Astrocyte (in vitro differentiated cells and primary cell): ENCODE measurements at places on chromosomes 16 and 17. TPM values are rescaled to one million over a fixed set of nuclear protein-coding genes. Genes with fewer than 3 reads are reported as not detected.

DNA sequence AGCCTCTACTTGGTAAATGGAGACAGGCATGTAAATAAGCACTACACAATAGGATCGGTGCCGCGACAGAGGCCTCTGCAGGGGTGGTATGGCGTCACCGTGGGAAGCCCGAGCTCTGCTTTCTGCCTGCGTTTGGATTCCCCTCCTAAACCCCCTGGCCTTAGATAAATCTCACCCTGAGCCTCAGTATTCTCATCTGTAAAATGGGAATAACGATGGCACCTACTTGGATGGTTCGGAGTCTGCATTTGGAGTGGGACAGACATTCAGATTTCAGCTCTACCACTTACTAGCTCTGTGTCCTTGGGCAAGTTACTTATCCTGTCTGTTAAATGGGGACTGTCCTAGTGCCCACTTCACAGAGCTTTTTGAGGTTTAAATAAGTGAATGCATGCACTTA, 42.8 kb upstream of the TNRC6A start:
- no peak for DNase-seq

DNA sequence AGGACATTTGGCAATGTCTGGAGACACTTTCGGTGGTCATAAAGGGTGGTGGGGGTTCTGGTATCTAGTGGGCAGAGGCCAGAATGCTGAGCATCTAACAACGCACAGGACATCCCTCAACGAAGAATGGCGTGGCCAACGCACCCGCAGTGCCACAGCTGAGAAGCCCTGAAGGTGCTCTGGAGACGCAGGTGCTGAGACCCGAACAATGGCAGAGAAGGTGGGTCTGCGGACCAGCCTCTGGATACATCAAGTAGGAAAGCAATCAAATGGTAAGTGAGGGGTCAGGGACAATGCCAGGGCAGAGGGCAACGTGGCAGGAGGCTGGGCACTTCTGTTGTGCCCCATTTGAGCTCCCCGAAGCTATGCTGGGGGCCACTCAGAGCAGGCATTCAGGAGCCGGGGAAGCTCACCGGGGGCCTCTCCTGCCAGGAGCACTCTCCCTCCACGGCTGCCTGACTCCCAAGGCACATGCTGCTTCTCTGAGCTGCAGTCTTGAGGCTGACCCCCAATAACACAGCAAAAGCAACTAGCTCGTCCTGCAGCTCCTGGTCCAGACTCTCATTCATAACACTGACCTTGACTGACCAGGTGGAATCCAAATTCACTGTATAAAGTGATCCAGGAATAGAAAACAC, 26.0 kb downstream of the SPHK1 start:
- DNase-seq: no peak

- no peak for DNase-seq
These were observed 12.2 kb downstream of the CD2BP2 start for GRCh38 chr16:30342751-30343490.

DNA sequence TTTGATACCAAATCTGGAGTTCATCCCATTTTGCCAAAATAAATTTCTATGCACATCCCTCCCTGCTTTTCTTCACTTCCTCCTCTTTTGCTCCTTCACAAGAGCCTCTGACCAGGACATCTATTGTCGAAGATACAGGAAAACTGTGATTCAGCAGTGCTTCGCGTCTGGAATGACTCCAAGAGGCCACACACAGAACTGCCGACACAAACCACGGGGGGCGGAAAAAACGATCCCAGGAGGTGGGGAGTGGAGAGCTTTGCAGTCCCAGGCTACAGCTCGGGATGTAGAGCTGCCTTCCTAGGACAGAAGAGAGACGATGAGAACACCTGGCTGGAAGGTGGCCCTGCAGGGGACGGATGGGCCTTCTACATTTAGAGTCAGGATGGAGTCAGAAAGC, 102.8 kb downstream of the XYLT1 start:
- peak; percentile 77 for DNase-seq

DNA sequence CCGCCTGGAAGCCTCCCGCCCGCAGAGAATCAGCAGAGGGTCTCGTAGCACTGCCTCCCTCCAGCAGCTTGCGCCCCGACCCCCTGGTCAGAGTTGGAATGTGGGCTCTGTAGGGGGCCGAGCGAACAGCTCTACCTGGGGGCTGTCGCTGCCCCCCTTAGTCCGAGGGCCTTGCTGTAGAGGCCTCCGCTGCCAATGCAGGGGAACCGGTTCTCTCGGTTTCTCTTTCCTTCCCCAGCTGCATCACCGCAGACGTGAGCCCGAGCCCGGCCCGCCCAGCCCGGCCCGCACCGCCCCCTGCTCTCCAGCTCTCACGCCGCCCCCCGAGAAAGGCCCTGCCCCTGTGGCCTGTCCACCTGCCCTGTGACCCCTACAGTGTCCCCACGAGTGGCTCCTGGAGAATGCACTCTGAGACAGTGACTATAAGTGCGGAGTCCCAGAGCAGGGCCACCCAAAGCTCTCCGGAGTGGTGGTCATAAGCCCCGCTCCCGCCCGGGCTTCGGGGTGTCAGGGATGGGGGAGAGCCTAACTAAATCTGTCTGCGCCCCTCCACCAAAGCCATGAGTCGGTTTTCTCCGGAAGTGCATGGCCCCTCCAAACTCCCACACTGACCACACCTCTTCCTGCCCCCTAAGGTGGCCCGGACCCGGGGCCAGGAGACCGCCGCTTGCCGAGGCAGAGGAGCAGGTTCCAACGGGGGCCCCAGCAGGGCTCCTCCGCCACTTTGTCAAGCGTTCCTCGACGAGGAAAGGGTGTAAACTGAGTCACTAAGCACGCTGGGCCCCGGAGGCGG, 1.7 kb downstream of the ARHGAP27 start:
- no peak for DNase-seq

Gene TBC1D3E
- total RNA-seq: not detected in 2 replicates

GRCh38 chr17:732067-732901, at the start of gene TLCD3A:
TLCD3A (plus strand) TSS chr17:732596; CDS start chr17:732648, 52 bp downstream.
- no peak for DNase-seq

Gene UTP4
- total RNA-seq: 68.1 and 69.4 TPM in 2 replicates

GRCh38 chr17:55037828-55038227, 69.3 kb downstream of the STXBP4 start:
- no peak for DNase-seq

Gene CHST4
- 0.09 TPM in 1 of 2 replicates, not detected in the other for total RNA-seq

Gene TBC1D26
- total RNA-seq: 0.14 and 0.77 TPM in 2 replicates

DNA sequence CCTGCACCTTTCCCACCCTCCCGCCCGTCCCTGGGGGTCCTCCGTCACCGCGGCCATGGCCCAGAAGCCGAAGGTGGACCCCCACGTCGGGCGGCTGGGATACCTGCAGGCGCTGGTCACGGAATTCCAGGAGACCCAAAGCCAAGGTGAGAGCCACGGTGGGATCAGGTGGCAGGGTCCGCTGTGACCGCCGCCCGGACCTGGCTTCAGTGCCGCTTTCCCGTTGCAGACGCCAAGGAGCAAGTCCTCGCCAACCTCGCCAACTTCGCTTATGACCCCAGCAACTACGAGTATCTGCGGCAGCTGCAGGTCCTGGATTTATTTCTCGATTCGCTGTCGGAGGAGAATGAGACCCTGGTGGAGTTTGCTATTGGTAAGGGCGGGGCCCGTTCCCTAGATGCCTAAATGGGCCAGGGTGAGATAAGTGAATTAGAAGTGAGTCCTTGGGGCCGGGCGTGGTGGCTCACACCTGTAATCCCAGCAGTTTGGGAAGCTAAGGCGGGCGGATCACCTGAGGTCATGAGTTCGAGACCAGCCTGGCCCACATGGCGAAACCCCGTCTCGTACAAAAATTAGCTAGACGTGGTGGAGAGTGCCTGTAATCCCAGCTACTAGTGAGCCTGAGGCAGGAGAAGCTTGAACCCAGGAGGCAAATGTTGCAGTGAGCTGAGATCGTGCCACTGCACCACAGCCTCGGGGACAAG, 617 bp downstream of the ARMC7 start:
- no peak for DNase-seq

DNA sequence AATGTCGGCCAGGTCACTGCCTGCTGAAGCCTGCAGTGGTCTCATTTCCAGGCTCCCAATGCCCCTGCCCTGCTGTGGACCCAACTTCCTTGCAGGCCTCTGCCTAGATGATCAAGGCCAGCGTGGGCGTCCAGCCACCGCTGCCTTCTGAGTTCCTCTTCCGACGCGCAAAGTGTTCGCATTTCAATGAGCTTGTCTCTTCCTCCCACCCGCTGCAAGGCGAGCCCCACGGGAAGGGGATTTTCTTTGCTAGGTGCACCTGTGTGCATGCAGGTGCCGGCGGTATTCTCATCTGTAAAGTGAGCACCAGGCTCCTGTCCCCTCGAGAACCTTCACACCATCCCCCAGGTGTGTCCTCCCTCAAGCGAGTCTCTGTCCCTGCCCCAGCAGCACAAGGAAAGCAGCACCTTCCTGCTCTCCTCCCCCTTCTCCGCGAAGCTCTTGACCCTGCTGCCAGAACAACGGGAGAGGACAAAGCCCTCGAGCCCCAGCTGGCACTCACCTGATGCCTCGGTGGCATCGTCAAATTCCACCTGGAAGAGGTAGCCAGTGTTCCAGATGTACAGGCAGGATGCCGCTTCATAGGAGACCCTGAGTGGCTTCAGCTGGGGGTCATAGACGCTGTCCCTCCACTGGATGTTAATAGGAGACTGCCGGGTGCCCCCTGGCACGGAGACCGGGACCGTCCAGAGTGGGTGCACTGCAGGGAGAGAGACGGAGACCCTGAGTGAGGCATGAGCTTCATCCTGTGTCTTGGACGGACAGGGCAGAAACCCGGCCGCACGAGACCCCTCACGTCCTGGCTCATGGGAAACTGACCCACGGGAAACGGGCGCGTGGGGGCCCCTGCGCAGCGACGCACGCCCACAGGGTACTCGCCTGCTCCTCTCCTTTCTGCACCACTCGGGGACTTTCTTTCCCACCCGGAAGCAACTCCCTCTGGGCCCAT, 9.8 kb downstream of the CA5A start:
- DNase-seq: no peak

Gene RFFL
- total RNA-seq: 9.5 and 11.1 TPM in 2 replicates

GRCh38 chr16:50121721-50122445, 31.2 kb upstream of the TENT4B start:
- DNase-seq: no peak

Gene PIRT
- not detected in 2 replicates for total RNA-seq

Gene OR3A3
- total RNA-seq: not detected in 2 replicates

Gene STH
- total RNA-seq: not detected in 2 replicates

- DNase-seq: peak; percentile 79
These were observed at the start of gene GFER for GRCh38 chr16:1983544-1984346. GFER (plus strand) TSS chr16:1984193; CDS start chr16:1984219, 26 bp downstream.

- no peak for DNase-seq
These were observed 28.0 kb downstream of the NXPH3 start for GRCh38 chr17:49603720-49604119.

- no peak for DNase-seq
These were observed 24.0 kb downstream of the IGF2BP1 start for GRCh38 chr17:49021095-49021767.

Gene SLC16A3
- total RNA-seq: 292 and 385 TPM in 2 replicates

Gene CD7
- 0.18 and 0.24 TPM in 2 replicates for total RNA-seq

Gene HOXB5
- not detected in 2 replicates for total RNA-seq

GRCh38 chr16:54106057-54106456, 180.5 kb downstream of the IRX3 start:
- DNase-seq: no peak

DNA sequence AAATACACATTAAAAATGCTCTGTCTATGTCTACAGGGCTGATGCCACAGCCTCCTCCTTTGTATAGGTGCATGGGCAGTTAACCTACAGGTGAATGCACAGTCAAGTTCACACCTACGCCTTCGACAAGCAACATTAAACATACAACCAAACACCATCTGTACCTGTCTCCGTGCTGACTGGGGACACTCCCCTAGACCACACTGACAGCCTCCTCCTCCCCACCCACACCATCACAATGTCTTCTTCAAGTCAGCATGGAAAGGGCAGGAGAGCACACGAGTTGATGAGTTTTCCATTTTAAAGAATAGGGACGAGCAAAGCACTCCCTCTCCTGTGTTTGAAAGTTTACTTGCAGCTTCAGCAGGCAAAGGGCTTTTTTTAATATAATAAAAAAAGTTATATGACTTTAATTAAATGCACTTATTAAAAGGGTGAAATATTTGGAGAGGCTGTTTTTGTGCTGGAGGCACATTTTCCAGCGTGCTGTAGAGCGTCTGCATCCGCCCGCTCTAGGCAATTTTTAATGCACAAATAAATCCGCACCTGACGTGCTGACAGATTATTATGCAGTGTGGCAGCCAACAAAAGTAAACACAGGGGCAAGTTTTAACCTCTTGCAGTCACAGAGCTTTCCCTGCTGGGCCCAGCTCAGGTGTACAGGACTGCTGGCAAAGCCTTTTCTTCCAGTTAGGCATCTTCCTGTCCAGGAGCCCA, 367.9 kb downstream of the SOX9 start:
- DNase-seq: no peak

Gene BRCA1
- total RNA-seq: 3.6 and 6.0 TPM in 2 replicates

Gene PLLP
- 0.14 and 0.93 TPM in 2 replicates for total RNA-seq

- DNase-seq: no peak
These were observed 26.4 kb upstream of the KLHDC4 start for GRCh38 chr16:87792205-87792565.

DNA sequence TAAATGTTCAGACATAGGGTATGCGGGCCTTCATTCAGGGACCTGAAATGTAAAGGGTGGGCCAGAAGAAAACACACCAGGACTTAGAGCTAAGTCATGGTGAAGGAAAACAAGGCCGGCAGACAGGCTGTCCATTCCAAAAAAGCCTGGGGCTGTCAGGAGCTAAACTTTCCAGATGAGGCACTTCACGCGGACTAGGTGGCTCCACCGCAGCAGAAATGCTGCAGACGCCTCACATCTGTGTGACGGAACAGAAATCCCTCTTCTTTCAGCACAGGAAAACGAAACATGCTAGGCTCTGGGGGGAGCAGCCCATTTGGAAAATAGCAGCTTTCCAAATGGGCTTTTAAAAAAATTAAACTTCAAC, 88.7 kb downstream of the HS3ST3A1 start:
- DNase-seq: no peak

DNA sequence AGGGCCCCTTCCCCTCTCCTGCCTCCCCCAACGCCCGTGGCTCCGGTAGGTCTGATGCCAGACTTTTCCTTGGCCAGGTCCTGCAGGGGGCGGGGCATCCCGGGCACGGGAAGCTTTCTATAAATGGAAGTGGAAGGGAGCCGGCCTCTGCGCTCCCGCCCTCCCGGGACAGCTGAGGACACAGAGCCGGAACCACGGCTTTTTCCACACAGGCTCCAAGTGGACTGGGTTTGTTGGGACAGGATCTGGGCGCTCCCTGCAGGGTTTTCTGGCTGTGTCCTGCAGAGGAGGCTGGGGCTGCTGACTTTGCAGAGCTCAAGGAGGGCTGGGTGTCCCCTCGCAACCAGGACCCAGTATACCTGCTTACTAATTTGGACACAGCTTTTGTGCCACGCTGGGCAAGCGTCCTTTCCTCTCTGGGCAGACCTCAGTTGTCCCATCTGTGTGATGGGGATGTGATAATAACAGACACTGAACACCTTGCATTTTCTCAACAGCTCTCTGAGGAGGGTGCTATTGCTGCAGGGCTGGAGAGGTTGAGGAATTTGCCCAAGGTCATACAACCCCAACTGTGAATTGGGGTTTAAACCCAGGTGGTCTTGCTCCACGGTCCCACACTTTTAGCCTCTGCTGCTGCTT, 1.8 kb downstream of the TNS4 start:
- peak; percentile 42 for DNase-seq

Gene KRT36
- total RNA-seq: not detected in 2 replicates
